ENCODE measurements at places on chromosomes 7 and 10.

GRCh38 chr7:108836256-108836655 is 266.6 kb downstream of the DNAJB9 start:
- DNase-seq = no peak

DNA sequence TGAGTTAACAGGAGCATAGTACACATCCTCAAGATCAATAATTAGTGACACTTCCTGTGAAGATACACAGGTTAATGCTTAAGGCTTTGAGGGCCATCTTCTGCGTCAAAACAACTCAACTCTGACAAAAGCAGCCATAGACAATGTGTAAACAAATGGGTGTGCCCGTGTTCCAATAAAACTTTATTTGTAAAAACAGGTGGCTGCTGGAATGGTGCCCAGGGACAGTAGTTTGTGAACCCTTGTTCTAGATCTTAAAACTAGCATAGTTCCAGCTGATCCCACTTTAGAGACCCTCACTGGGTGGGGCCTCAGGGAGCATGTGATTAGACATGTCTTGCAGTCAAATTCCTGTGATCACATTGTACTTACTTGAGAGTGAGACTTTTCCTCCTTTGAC is 7.8 kb downstream of the OR2A14 start:
- no peak for DNase-seq

- no peak for DNase-seq
Measured at GRCh38 chr10:77279207-77279606, 358.4 kb downstream of the KCNMA1 start.

- DNase-seq = no peak
Measured at GRCh38 chr10:51422311-51423120, 276.9 kb downstream of the CSTF2T start.

GRCh38 chr10:126504063-126504760 is 115.9 kb upstream of the ADAM12 start:
- DNase-seq = no peak

DNA sequence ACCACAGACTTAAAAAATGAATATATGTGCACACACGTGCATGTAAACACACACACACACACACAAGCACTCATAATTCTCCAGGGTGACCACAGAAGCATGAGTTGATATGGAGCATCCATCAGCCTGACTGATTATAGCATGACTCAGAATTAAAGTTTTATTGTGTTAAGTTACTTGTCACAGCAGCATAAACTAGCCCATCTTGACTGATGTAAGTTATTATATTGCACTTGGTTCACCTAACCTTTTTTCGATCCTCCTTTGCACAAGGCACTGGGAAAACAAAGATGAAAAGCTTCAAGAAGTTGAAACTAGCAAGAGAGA is 18.8 kb upstream of the SLC35G1 start:
- DNase-seq = no peak

- DNase-seq = no peak
Measured at GRCh38 chr10:96651998-96652431, 65.2 kb upstream of the TM9SF3 start.

GRCh38 chr10:33223326-33224000 is 111.0 kb downstream of the NRP1 start:
- DNase-seq = no peak

GRCh38 chr10:70850097-70850496 is 34.3 kb downstream of the SGPL1 start:
- DNase-seq = no peak

- no peak for DNase-seq
Measured at GRCh38 chr7:66739953-66740301, 606 bp upstream of the RABGEF1 start.

DNA sequence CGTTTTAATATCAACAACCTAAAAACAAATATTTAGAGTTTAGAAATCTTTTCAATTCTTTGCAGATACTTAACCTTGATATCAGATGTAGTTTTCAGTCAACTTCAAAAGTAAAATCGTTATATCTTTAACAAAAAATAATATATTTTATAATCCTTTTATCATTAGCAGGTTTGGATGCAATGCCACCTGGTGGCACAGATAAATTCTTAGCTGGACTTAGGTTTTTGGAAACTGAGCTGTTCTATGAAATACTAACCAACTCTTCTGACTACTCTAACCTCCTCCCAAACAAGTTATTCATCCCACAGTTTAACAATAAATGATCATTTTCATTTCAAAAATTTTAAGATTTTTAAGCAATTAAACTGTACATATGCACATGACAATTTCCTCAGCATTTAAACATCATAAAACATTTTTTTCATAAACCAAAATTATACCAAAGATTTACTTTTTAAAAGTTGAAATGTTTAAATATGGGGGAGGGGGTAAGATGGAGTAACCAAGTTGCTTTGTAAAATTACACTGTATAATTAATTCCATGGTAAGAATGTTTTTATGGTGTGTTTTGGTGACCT is 56.9 kb downstream of the HIBADH start:
- no peak for DNase-seq

DNA sequence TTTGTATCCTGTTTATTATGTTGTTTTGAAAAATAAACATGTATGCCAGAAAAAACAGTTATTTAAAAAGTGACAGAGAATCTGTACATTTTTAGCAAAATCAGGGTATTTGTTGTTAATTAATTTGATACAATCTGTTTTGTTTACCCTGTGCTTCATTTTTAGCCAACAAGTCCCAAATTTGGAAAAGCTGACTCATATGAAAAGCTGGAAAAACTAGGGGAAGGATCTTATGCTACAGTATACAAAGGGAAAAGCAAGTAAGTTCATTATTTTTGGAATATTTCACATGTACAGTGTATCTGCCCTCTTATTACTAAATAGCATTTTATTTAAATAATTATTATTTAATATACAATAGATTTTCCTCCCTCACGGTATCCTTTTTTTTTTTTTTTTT is 151.4 kb downstream of the CDK14 start:
- no peak for DNase-seq

DNA sequence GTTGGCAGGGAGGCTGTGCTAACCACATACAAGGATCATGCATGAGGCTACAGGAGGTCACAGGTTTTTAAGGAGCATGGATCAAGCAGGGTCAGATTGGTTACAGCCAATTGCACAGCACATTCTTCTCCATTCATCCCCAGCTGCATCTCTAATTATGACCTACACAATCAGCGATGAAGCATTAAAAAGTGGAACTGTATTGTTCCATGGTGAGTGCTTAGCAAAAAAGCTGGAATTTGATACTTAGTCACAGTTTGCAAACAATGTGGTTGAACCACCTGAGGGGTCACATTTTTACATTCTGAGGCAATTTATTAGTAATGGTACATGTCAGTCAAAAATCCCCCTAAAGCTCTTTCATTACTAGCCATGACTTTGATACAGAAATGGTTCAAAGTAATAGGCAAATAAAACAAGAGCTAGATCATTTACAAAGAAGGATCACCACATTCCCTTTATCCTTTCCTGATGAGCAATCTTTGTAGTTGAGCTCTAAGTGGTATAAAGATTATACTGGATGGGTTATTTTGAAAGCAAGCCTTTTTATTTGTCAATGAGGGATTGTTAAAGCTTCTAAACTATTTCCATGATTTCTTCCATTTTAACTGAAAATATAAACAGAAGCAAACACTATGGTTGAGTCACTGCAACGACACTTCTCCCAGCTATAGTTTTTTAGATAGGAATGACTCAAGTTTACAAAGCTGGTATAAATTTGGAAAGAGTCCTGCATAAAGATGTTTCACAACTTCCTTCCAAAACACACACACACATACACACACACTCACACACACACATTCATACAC is 217.8 kb upstream of the SEMA3A start:
- DNase-seq = peak; percentile 82

- DNase-seq = no peak
Measured at GRCh38 chr7:31104361-31105255, 52.5 kb downstream of the ADCYAP1R1 start.

DNA sequence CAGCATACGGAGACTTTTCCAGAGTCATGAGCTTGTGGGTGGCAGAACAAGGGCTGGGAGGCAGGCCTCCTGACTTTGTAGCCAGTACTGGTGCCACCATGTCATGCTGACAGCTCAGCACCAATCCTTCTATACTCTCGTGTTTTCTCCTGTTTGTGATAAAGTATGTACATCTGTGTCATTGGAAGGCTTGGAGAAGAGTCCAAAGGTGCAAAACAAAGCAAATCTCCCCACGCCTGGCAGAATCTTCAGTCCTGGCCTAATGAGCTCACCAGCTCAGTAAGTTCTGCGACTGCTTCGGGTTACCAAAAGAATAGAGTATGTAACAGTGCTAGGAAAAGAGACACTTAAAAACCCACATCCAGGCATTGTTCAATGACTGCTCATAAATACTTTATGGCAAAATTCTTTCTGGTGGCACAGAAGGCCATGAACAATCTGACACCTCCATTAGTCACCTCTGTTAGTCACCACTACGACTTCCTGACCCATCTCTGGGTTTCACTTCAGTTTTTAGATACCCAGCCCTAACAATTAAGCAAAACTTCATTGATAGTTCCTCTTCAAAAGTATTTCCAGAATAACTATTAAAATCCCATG is 24.5 kb downstream of the STEAP1 start:
- DNase-seq = peak; percentile 62

- peak; percentile 49 for DNase-seq
Measured at GRCh38 chr7:48171202-48171601, at the start of gene ABCA13. TSS of gene ABCA13 (plus strand) at chr7:48171458. CDS start at chr7:48171484, 26 bp downstream.

DNA sequence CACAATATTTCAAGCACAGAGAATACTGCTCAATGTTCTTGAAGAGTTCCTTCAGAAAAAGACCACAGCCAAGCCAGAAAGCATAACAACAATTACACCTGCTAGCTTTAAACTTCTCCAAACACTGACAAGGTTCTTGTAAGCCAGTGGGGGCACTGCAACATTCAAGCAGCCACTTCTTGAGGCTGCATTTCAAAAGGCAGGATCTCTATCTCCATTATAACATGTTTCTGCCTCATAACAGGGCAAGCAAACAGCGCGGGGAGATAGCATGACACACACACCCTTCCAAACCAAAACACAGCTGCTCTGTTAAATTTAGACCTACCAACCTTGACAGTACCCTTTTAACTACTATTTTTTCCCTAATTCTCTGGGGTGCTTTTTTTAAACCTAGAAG is 30.8 kb downstream of the CHCHD3 start:
- DNase-seq = no peak

DNA sequence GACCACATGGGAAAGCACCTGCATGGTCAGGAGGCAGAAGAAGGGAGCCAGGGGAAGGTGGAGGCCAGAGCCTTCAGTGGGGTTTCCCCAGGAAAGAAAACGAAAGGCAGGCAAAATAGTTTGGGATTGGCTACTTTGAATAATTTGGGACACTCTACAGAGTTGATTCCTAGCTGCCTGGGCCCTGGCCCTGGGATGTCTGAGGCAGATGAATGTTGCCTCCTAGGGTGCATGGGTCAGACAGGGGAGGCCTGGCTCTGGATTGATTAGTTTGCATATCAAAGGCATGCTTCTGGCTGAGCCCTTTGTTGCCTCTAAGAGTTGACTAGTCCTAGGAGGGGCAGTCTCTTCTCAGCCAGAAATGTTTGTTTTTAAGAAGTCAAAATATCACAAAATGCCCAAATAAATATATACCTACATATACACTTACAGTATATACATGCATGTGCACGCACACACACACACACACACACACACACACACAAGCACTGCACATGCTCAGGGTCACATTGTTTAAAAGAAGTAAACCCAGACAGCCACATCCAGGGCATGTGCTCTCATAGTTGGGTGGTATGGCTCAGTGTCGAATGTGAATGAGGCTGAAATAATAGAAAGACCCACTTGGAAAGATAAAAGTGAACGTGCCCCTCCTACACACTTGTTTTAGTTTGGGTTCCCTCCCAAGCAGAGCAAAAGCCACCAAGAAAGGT is 184.2 kb downstream of the GPAM start:
- no peak for DNase-seq

- no peak for DNase-seq
Measured at GRCh38 chr7:103937680-103938079, 51.8 kb downstream of the RELN start.

GRCh38 chr7:64888901-64889685 is 14.0 kb upstream of the ZNF273 start:
- no peak for DNase-seq

DNA sequence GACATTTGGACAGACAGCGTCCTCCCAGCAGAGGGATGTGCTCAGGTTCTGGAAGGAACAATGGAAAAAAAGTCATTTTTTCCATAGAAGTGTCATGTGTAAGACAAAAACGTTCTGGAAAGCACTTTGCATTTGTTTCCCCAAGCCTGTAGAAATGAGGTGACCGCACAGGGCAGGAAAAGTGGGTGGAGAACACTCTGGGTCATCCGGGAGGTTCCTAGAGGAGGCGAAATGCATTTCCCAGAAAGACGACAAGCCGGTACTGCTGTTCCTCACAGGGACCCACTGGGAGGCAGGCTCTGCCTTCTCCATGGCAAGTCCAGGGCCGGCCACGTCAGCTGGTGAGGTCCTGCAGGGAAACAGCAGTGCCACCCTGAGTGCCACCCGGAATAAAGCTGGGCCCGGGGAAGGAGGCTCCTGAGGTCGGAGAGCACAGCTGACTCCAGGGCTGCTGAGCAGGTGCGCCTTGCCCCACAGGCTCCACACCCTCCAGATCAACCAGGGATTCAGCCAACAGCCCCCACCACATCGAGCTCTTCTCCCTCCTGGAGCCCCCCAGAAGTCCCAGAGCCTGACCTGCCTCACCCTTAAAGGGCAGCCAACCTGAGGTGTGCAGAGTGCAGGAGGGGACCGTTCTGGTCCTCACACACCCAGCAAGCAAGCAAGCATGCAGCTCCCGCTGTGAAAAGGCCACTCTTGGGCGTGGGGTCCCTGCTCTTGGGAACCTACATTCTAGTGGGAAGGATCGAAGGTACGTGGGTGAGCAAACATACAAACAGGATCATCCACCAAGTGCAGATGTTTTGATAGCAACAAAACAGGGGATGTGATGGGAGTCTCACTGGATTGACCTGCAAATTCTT is 28.8 kb upstream of the INPP5A start:
- no peak for DNase-seq

DNA sequence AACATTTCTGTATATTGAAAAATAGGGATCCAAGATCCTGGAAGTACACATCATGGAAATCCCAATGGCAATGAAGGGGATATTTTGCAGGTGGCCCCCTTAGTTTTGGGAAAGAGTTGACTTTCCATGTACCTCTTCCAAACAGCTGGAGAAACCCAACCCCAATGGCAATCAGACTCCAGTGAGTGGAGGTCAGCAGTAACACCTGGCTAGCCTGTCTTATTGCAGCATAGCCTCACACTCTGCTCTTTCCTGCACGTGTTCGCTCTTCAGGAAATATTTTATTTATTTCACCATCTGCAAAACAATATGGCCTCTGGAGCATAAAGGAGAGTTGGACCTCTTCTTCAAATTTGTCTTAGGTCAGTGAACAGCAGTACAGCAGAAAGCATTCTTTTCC is 340.0 kb upstream of the NRP1 start:
- no peak for DNase-seq

DNA sequence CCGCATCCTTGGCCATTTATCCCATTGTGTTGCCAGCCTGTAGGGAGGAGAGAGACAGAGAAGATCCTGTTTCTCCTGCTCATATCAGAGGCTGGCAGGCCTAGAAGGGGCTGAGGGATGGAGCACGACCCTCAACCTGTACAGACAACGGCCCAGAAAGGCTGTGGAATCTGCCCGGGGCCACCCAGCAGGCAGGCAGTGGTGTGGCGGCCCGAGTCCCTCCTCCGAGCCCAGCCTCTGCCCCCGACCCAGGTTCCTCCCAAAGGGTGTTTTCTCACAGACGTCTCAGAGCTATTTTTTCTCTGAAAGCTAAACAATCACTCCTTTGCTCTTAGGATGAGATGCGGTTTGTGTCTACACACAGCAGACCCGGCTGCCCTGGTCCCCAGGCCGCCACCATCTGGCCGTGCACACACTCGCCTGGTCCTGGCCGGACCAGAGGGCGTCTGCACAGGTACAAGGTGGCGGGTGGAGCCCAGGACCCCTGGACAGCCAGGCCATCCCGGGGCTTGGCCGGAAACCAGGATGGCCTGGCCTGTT is 69.3 kb downstream of the FOXL3 start:
- no peak for DNase-seq

All from epithelial cell of prostate (primary cell).